ENCODE measurements at places on chromosomes 5 and 9.
A peak's percentile ranks its signal among the peaks of the same experiment; 100 is the strongest.

- peak; percentile 62 for DNase-seq
Observed at GRCh38 chr9:124551472-124552272, 44.5 kb upstream of the NR5A1 start.

GRCh38 chr9:127396253-127396807, 639 bp upstream of the SLC2A8 start:
- no peak for DNase-seq

- no peak for DNase-seq
Observed at GRCh38 chr5:134245101-134245604, 19.3 kb upstream of the PPP2CA start.

DNA sequence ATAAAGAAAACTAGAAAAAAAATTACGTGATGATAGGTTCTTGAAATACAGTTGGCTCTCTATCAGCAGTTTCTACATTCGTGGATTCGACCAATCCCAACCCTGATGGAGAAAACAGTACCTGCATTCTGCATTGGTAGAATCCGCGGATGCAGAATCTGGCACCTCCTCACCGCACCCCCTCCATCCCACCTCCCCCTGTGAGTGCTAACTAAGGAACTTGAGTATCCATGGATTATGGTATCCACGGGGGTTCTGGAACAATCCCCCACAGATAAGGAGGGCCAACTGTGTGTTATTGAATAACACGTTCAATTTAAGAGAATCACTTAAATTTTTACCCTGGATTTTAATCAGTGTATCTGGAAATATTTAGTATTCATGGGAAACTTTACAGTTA, 10.5 kb upstream of the PSIP1 start:
- DNase-seq = no peak

DNA sequence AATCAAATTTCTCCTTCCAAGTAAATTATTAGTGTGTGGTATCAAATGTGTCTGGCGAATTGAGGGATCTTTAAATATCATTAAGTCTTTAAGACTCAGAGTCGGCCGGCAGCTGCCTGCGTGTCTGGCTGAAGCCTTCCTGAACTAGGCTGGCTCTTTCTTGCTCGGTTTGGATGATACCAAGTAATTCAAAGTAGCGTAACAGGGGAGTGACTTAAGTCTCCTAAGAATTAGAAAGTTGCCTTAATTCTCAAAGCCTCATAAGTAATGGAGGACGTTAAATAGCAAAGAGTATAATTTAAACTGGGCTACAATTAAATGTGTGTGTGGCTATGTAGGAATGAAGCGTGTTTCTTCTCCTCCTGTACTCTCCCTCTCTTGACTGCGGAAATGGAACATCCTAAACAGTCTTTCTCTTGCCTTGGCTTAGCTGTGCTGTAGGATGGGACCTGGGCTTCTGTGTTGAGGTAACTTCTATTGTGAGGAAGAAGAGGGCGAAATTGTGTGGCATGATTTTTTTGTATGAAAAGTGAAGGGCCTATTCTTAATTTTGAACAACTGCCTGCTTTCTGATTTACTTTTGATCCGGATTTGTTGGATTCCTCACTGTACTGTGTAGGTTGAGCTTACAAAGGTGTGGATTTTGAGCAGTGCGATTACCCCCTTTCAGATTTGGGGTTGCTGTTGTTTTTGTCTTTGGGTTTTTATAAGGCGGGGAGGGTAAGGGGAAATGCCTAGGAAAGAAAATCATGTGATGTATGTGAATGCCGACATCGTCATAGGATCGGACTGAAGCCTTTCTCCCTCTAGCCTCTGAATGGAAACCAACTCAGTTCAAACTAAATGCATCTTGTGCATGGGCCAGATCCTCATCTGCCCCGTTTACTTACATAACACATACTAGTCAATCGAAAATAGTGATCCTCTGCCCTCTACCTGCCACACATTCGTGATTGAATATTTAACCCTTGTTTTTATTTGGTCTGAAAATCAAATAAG, 29.9 kb downstream of the CPEB4 start:
- DNase-seq = peak; percentile 72

DNA sequence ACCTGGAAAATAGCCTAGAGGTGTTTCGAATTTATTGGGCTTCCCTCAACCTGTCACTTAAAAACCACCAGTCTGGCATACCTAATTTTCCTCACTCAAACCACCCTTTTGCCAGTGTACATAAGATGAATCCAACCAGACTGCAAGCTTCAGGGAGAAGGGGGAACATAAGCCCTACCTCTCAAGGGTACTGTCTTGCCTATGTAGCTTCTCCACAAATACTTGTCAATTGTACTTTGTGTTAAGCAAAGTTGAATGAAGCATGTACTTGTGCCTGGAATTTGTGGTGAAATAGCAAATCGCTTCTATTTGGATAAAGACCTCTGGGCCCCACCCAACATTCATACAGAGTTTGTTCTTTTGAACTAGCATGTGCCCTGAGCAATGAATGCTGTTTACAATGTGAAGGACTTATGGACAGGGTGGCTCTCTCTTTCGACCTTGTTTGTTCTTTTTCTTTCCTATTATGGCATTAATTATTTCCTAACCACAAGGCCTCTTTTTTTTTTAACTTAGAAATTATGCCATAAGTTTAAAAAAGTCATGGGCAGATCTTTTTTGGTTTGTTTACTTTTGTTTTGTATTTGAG, 580.2 kb downstream of the EBF1 start:
- DNase-seq = no peak

DNA sequence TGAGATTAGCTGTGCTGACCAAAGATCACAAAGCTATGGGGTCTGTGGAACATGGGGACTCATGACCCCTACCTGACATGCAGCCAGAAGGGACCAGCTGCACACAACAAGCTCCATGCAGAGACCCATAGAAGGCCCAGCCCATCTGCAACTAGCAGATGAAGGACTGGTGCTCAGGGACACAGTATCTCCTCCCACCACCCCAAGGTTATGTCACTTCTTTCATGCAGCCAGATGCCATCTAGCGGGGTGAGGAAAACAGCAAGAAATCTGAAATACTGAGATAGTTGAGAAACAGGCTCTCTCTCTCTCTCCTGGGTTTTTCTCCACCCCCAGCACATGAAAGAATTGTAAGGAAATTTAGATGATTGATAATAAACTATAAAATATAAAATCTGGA, 161.3 kb upstream of the DAPK1 start:
- DNase-seq = no peak

DNA sequence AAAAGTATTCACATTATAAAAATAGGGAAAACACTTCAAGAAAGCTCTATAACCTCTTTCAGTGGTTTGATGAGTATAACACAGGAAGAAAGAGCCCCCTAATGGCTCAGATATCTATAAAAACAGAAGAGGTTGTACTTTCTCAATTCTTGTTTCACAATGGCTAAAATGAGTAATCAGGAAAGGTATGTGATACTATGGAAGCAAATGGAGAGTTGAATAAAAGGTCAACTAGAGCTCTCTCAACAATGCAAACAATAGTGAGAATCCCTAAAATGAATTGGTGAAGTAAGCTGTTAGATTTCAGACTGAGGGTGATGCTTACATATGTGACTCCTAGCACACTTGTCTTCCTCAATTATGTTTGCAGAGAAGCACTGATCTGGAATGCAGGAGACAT, 584.6 kb upstream of the CDH18 start:
- no peak for DNase-seq

DNA sequence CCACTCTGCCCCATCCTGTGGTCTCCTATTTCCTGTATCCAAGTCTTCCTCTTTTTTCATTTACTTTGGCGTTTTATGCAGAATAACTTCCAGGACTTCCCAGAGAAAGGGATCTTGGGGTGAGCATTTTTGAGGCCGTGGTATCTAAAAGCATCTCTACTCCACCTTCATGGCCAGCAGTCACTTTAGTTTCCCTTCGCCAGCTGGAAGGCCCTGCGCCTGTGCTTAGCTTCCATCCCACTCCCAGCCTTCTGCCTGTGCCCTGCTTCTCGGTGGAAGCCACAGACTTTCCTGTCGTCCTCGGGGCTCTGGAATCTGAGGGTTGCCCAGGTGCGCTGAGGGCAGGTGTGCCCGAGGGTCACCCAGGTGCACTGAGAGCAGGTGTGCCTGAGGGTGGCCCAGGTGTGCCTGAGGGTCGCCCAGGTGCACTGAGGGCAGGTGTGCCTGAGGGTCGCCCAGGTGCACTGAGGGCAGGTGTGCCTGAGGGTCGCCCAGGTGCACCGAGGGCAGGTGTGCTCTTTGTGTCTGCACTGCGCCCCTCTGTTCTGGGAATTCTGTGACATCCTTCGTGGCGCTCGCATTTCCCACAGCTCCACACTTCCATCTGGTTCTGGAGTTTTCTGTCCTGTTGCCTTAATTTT, 32.4 kb upstream of the LRRC14B start:
- no peak for DNase-seq

- DNase-seq = no peak
Observed at GRCh38 chr5:127599847-127600246, 49.0 kb upstream of the CTXN3 start.

GRCh38 chr9:91908293-91908623, 41.8 kb downstream of the ROR2 start:
- DNase-seq = no peak

- no peak for DNase-seq
Observed at GRCh38 chr9:76537150-76537646, 78.2 kb downstream of the GCNT1 start.

GRCh38 chr5:36462295-36463021, 143.9 kb upstream of the SLC1A3 start:
- DNase-seq = no peak

DNA sequence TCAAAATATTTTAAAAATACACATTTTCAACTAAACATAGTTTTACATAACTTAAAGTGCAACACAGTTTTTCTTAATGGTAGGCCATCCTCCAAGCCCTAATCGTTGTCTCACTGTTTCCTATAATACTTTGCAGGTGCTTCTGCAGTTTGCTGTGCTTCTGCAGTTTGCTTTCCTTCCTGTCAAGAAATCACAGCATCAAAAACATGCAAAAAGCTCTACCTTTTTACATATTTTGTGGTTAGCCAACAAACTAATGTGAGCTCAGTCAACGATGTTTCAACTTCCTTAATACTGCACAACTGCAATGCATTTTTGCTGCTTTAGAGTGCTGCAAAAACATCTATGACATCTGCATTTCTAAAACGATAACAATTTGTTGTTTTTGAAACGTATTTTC, 25.2 kb downstream of the EMB start:
- DNase-seq = peak; percentile 27

DNA sequence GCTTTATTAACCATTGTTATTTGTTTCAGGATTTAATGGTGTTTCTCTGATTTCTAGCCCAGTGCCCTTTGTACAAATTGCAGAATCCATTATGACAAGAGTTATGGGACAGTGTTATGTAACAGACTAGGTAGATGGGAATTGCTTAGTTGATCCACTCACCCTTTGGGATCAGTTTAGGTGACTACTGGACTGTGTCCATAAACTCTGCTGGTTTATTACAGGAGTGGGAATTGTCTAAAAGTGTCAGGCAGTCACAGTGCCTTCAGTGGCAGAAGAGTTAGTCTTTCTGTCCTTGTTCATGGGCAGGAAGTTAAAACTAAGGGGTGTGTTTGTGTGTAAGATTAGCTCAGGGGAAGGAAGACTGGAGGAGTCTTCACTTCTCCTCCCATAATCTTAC, 29.3 kb downstream of the RCL1 start:
- DNase-seq = no peak

DNA sequence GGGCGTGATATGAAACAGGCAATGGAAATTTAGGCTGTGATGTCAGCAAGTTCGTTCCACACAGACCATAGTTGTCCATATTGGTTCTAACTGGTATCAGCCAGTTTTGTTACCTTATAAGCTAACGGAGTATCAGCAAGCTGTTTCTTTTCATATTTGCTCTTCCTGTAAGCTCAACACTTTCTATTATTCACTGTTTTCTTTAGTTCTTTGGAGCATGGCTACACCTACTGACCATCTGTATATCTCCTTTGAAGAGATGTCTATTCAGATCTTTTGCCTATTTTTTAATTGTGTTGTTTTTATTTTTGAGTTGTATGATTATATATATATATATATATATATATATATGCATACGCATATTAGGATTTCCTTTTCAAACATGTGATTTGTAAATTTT, 1057.2 kb upstream of the CDH10 start:
- DNase-seq = no peak

GRCh38 chr5:5584236-5584745, 161.8 kb downstream of the ICE1 start:
- no peak for DNase-seq

- DNase-seq = peak; percentile 8
Observed at GRCh38 chr9:99762470-99762869, 59.2 kb upstream of the NR4A3 start.

DNA sequence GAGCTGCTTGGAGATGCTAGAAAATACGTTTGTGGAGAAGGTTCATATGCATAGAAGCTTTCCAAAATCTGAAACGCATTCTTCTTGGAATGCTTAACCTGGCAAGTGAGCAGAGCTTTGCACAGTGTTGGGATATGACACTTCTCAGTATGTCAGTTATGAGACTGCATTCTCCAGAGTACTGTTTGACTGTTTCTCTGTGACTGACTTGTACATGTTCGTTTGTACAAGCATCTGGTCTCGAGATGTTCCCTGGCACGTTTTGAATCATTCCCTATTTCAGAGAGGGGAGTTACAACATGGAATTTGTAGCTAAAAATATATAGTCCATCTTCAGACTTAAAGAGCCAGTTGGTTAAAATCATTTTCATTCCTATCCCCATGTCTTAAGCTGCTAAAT, 272.4 kb downstream of the ARRDC3 start:
- DNase-seq = no peak

DNA sequence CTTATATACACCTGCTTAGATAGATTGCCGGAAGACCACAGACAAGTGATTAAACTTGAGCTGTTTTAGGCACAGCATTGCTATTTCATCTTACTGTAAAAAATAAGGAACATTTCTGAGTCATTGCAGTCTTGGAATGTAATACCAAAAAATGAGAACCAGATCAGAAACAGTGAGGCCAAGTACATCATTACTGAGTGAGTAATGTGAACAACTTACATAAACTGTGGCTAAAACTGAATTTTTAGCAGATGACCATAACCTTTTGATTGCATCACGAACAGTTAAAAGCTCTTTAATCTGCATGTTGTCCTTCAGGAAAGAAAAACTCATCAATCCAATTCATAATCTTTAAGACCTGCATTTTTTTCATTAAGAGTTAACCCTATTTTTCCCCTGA, 157.1 kb upstream of the FGF10 start:
- no peak for DNase-seq

DNA sequence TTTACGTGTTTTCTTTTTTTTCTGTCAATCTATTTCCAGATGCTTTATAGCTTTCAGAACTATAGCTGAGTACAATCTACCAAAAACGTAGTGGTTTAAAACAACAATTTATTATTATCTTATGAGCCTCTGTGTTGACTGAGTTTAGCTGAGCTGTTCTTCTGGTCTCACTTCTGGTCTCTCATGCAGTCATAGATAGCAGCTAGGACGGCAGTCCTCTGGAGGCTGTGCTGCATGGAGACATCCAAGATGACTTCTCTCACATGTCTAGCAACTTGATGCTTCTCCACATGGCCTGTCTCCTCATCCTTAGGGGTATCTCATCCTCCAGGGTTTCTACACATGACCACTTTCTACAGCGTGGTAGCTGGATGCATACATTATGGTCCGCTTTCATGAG, 22.0 kb upstream of the RAD23B start:
- DNase-seq = no peak

- DNase-seq = no peak
Observed at GRCh38 chr5:2687746-2688145, 63.7 kb downstream of the IRX2 start.

- no peak for DNase-seq
Observed at GRCh38 chr5:93311881-93312280, 269.1 kb downstream of the NR2F1-AS1 start.

Measured in activated naive CD4-positive, alpha-beta T cell treated with anti-CD3 and anti-CD28 coated beads for 36 hours (primary cell).